ENCODE measurements at places on chromosomes 16 and 17.

DNA sequence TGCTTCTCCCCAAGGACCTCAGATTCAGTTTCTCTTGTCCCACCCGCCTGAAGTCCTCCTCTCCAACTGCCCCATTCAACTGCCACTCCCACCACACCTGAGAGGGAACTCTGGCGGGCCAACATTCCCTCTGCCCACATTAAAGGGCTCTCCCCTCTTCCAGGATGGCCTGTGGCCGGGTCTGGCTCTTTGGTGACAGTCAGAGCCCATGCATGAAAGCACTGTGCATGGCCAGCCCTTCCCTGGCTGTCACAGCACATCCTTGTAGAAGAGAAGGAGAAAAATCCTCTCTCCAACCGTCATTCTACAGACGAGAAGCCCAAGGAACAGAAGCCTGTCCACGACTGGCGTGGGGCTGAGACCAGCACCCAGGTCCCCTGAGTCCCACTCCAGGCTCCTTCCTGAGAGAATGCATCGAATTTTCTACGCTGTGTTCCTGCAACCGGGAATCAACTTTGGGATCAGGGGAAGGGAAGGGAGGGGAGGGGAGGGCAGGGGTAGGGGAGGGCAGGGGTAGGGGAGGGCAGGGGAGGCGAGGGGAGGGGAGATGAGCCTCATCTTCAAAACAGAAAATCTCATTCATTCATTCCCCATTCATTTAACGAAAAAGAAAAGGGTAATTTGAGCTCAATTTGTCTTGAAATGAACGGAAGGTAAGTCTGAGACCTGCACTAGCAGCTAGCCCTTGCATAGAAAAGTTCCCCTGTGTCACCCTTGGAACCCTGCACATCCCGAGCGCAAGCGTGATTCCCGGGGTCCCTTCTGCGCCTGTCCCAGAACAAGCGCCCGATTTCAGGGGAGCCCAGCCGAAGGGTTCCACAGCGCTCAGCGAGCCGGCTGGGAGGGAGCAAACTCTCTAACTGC is at the start of gene ABCC12:
Gene ABCC12, minus strand, starts transcription at position 68 of the 864 bp plus-strand sequence. CDS start 9,569 bp downstream, outside the sequence.
- DNase-seq = no peak

DNA sequence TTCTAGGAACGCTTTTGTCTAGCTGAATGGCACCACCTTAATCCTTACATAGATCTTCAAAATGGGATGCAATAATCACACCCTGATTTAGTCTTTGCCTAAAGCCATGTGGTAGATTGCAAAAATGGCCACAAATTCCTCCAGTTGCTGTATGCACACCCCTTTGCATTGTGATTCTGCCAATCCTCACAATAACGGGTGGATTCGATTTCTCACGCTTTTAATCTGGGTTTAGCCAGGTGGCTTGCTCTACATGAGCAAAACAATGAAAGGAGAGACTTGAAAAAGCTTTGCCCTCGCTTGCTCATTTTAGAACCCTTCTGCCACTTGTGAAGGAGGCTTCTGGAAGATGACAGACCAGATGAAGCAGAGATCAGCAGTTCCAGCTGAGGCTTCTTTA is 50.3 kb upstream of the B4GALNT2 start:
- no peak for DNase-seq

DNA sequence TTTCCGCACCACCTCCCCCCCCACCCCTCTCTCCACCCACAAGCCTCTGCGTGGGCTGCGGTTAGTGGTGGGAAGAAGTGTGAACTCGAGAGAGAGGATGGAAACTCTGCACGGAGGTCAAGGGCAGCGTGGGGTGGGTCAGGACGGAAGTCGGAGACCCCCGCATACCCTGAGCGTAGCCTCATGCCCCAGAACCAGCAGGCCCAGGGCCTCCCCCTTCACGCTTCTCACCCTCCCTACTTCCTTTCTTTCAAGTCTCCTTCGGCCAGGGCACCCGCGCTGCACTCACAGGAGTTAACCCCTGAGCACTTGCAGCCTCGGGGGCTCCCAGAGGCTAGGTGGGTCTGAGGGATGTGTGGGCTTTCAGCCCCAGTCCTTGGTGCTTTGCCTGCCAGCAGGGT is 9.2 kb downstream of the TBKBP1 start:
- DNase-seq = no peak

GRCh38 chr16:79264237-79265109 is 336.1 kb downstream of the MAF start:
- DNase-seq = no peak

DNA sequence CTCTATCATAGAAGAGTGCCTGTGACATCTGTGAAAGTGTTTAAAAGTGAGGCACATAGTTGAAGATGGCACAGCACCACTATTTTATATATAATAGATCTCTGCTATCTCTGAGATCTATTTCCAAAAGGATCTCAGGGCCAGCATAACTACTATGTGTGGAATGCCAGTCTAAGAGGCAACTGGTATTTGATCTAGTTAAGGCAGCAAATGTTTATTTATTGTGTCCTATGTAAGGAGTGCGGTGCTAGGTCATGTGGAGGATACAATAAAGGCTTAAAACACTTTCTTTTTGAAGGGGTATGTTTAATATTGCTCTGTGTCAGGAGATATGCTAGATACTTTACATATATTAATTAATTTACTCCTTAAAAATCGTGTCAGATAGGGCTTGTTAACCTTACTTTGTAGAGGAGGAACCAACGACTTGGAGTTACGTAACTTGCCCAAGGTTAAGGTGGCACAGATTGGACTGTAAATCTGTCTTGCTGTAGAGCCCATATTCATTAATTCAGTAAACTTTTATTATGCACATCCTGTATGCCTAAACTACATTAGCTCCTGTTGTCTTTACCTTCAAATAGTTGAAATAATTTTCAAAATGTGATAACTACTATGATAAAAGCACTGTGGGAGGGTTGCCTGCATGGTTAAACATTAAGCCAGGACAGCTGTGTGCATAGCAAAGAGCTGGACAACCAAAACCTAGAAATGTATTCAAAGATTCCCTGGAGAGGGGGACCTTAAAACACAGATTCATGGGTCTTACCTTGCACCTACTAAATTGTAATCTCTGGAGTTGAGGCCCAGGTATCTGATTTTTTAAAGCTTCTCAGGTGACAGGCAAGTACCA is 83.3 kb downstream of the NLK start:
- DNase-seq = no peak

DNA sequence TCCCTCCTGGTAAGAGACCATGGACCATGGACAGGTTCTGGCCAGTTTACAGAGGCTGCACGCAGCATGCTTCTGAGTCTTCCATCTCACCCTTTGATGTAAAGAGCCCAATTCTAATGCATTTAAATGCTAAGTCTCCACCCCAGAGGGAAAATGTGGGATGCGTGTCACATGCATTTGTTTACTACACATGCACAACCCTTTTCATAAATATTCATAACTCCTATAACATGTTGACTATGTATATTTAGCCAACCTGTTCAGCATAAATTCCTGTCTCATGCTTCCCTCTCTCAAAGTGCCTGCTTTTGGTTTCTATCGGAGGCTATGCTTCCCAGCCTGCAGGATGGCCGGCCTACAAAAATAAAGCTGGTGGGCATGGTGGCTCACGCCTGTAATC is 260.3 kb downstream of the STX8 start:
- no peak for DNase-seq

GRCh38 chr17:81322271-81323082 is 27.4 kb upstream of the SLC38A10 start:
- DNase-seq = no peak

DNA sequence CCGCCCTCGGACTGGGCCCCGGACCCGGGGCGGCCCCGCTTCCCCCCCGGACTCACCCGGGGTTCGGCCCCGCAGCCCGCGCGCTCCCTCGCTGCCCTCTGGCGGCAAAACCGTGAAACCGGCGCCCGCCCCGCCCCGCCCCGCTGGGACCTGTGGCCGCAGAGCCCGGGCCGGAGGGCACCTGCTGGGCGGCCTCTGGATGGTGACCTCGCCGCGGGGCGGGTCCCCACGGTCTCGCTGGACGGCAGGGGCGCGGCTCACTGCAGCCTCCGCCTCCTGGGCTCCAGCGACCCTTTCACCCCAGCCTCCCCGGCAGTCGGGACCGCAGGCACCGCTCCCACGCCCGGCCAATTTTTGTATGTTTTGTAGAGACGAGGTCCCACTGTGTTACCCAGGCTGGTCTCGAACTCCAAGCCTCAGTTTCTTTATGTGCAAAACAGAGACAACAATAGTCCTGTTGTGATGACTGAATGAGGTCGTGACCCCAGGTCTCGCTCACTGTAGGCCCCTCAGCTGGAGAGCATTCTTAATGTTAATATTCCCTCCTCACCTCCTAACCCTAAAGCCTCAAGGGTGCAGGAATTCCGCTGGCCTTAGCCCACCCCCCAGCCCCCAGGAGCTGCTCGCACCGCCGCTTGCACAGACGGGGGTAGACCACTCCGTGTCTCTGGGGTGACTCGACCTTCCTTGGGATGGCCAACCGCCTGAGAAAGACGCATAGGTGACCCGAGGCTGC is 33.7 kb upstream of the RPH3AL start:
- DNase-seq = no peak

DNA sequence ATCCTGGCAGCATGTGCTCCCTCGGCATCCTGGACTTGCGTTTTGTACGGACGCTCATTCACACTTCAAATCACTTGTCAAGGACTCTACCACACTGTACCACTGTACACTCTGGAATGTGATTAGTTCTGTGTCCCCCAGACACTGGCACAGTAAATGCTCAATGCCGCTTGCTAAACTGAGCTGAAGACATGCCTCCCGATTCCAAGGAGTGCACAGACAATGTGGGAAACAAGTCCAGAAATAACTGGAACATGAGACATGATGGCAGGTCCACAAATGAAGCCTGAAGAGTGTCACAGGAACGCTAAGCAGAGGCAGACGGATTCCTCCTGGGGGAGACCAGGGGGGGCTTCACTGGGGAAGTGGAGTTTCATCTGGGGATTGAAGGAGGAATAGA is 22.1 kb downstream of the HIC1 start:
- no peak for DNase-seq

DNA sequence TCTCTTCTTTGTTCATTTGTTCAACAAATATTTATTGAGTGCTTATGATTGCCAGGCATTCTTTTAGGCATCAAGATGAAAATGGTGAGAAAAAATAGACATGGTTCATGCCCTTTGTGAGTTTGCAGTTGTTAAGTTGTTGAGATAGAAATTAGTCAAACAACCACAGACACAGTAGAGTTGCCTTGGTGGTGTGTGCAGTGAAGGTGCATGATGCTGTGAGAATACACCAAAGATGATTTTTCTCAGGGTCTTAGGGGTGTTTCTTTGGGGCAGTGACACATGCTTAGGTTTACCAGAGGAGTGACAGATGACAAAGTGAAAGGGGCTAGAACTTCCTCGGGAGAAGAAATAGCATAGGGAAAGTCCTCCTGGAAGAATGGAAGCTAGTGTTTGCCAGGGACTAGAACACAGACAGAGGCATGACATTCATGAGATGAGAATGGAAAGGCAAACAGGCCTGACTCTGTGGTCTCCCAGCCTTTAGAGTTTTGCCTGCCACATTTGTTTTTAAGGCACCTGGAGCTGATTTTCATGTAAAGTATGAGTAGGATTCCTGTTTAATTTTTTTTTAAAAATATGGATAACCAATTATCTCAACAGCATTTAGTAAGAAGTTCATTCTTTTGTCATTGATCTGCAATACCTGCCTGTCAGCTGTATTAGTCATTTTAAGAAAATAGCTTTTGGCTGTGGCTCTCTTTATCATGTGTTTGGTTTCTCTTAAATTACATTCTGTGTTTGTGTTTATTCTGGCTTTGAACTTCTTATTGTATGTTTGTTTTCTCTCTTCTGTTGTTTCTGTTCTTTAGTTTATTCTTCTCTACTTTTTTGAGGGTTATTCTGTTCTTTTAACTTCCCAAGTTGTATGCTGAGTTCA is 36.6 kb downstream of the CYLD start:
- no peak for DNase-seq

DNA sequence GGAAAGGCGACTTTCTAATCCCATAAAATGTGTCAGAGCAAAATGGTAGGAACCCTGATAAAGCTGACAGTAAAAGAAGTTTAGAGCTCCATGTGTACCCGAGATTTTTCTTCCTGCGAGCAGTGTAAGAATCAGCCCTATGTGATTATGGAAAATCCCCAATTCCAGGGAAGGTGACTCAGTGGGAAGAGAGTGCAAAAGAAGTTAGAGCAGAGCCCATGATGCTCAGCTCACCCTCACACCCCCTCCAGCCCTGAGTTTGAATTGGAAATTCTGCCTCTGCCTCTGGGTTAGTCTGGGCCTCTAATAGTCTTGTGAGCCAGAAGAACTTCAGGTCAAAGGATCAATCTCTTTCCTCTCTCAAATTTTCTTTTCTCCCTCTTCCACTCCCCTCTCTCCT is 12.5 kb downstream of the C17orf78 start:
- DNase-seq = no peak

- no peak for DNase-seq
Measured at GRCh38 chr16:50925758-50926357, 184.0 kb downstream of the CYLD start.

DNA sequence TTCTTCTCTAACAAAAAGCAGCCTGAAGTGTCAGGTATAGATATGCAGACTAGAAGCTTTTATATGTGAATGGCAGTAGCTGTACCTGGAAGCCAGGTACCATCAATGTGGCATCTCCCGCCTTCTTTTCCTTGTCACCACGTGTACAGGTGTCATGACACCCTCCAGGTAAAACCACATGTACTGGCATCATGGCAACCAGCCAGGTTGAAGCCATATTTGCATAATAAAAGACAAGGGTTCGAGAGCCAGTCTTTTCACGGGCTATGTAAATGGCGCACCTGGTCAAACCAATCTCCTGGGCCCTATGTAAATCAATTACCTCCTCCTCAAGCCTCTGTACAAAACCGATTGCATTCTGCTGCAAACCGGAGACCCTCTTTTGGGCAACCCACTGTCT is 541.3 kb downstream of the CDH11 start:
- DNase-seq = no peak

DNA sequence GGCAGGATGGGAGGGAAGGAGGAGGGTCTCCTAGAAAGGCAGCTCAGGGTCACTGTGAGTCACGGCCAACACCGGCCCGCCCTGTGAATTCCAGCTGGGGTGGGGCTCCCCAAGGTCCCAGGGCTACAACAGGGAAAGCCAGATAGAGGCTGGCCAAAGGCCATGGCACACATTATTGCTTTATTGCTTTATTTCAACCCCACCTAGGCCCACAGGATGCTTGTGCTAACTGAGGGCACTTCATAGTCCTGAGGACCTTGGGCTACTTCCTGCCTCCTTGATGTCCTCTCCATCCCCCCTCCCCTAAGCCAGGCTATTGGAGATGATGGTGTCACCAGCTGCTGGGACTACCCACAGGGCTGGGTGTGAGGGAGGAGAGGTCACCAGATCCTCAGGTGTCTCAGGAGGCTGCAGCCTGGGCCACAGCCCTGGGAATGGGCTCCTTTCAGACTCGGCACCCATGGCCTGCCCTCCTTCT is 26.1 kb downstream of the LRRC75A start:
- DNase-seq = no peak

- no peak for DNase-seq
Measured at GRCh38 chr17:2962236-2962635, 101.2 kb downstream of the OR1D5 start.

DNA sequence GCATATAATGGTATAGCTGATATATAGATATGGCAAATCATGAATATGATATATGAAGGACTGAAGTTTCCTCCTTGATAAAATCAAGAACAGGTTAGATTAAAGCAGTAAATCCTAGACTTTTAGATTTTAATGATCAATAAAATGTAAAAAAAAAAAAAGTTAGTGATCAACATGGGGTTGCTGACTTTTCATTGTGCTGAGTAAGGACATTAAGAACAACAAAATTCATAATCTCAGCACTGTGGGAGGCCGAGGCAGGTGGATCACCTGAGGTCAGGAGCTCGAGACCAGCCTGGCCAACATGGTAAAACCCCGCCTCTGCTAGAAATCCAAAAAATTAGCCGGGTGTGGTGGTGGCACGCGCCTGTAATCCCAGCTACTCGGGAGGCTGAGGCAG is 10.4 kb upstream of the CHD3 start:
- no peak for DNase-seq

Measured in cerebellar nuclear complex (tissue), 1 donor.